Endothelial cell (in vitro differentiated cells): ENCODE measurements at places on chromosomes 1 and 21. TPM values are rescaled to one million over a fixed set of nuclear protein-coding genes. Genes with fewer than 3 reads are reported as not detected.
A peak's percentile ranks its signal among the peaks of the same experiment; 100 is the strongest.

LRP8 gene
- total RNA-seq, result 15.8 TPM

- no peak for DNase-seq
Observed at GRCh38 chr1:107100331-107100984, 40.4 kb upstream of the NTNG1 start.

GRCh38 chr1:167145965-167146364 lies 52.1 kb downstream of the STYXL2 start:
- no peak for DNase-seq

DNA sequence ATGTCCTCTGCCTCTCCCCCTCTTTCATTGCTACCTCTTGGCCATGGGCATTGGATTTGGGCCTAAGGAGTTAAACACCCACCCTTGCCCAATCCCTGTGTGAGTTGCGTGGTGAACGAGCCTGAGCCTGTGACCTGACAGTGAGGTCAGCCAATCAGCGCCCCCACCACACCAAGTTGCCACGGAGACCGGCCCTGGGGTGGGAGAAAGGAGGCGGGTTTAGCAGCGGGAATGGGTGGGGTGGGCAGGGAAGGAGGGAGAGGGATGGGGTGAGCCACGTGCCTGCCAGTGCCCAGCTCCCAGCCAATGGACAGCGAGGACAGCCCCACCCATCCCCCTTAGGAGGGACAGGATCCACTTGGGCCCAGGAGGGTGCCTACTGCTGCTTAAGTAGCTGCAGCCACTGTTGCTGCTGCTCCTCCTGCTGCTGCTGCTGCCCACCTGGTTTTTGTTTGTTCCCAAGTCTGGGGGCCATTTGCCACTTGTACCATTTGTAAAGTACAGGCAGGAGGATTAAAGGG lies 9.5 kb downstream of the ZBTB7B start:
- DNase-seq, result no peak

DNA sequence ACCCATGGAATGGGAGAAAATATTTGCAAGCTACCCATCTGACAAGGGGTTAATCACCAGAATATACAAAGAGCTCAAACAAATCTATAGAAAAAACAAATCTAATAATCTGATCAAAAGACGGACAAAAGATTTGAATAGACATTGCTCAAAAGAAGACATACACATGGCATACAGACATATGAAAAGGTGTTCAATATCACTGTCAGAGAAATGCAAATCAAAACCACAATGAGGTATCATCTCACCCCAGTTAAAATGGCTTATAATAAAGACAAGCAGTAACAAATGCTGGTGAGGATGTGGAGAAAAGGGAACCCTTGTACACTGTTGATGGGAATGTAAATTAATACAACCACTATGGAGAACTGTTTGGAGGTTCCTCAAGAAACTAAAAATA lies 600.9 kb downstream of the SMYD3 start:
- DNase-seq, result no peak

PRR9 gene
- total RNA-seq, result not detected

- no peak for DNase-seq
Observed at GRCh38 chr1:10160907-10161490, 49.4 kb upstream of the KIF1B start.

PPP1R8 gene
- 46.9 TPM for total RNA-seq

GRCh38 chr1:19988267-19989006 lies 9.0 kb upstream of the PLA2G2A start:
- DNase-seq, result no peak

GRCh38 chr21:33402001-33402979 lies 923 bp upstream of the IFNGR2 start:
- DNase-seq, result peak; percentile 20
